Activated CD4-positive, alpha-beta T cell treated with anti-CD3 and anti-CD28 coated beads, Interleukin-2, amount 10 ng/mL, durations not matched to agents 7 days and 5 days (primary cell): ENCODE measurements at places on chromosomes 7 and 10. TPM values are rescaled to one million over a fixed set of nuclear protein-coding genes. Genes with fewer than 3 reads are reported as not detected.

The TLX1 gene
- not detected for total RNA-seq

The CADPS2 gene
- total RNA-seq: not detected

The PUS7 gene
- total RNA-seq: 9.9 TPM

DNA sequence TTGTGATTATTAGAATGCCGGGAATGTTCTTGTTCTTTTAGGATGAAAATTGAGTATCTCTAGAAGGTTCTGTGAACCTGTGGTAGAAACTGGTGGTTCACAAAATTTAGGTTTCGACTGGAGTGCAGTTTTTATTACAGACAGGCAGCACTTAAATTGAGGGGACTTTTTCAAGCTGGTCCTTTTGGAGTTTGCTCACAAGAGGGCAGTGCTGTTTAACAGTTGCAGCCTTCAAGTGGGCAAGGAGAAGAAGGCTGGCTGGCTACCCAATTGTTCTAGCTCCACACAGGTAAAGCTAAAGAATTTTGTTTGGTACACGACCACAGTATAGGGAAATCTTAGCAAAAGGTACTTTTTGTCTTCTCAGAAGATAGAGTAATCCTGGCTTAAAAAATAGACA, 233.6 kb downstream of the SNX13 start:
- DNase-seq: peak; percentile 37
- H3K27me3 ChIP-seq: peaks cover 14% of the 10 kb centered on the region
- H3K36me3 ChIP-seq: no peaks in the 10 kb centered on the region
- no peaks in the 10 kb centered on the region for H3K4me1 ChIP-seq
- no peak overlapping the region for H3K27ac ChIP-seq
- no peak overlapping the region for H3K4me3 ChIP-seq

- no peaks in the 10 kb centered on the region for H3K4me1 ChIP-seq
- H3K27me3 ChIP-seq: peaks cover 22% of the 10 kb centered on the region
- no peak overlapping the region for H3K4me3 ChIP-seq
- H3K36me3 ChIP-seq: no peaks in the 10 kb centered on the region
- no peak overlapping the region for H3K27ac ChIP-seq
Observed at GRCh38 chr7:44930921-44931320, 45.6 kb upstream of the PURB start.

DNA sequence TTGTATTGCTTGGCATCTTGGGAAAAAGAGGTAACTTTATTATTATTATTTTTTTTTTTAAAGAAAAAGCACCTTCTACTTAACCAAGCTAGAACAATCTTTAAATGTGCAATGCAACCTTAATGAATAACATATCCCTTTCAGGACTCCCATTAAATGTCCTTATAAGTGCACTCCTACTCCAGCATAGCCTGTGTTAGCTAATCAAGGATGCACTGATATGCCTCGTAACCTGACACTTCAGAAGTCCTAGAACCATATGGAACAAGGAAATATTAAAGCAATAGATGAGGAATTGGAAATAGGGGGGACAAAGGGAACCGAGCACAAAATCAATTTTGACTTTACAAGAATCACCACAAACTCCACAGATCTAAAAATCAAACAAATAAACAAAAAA, 522.4 kb downstream of the PARD3 start:
- H3K4me3 ChIP-seq: no peak overlapping the region
- DNase-seq: no peak
- no peaks in the 10 kb centered on the region for H3K36me3 ChIP-seq
- no peak overlapping the region for H3K27ac ChIP-seq
- peaks cover 4% of the 10 kb centered on the region for H3K27me3 ChIP-seq
- peaks cover 2% of the 10 kb centered on the region for H3K4me1 ChIP-seq
